NCI-H510A treated with DMSO at 0.1 percent for 48 hours (cell line): ENCODE measurements at places on chromosomes 2 and 18.

- no peak for DNase-seq
Measured at GRCh38 chr2:54371460-54372065, 84.6 kb upstream of the SPTBN1 start.

- DNase-seq, result no peak
Measured at GRCh38 chr2:114085992-114086391, 196.1 kb downstream of the ACTR3 start.

- no peak for DNase-seq
Measured at GRCh38 chr2:133365117-133365516, 203.1 kb downstream of the NCKAP5 start.

- DNase-seq, result no peak
Measured at GRCh38 chr2:43563679-43564078, 32.2 kb downstream of the THADA start.

GRCh38 chr2:59395119-59395518 lies 1154.0 kb upstream of the FANCL start:
- DNase-seq, result no peak

DNA sequence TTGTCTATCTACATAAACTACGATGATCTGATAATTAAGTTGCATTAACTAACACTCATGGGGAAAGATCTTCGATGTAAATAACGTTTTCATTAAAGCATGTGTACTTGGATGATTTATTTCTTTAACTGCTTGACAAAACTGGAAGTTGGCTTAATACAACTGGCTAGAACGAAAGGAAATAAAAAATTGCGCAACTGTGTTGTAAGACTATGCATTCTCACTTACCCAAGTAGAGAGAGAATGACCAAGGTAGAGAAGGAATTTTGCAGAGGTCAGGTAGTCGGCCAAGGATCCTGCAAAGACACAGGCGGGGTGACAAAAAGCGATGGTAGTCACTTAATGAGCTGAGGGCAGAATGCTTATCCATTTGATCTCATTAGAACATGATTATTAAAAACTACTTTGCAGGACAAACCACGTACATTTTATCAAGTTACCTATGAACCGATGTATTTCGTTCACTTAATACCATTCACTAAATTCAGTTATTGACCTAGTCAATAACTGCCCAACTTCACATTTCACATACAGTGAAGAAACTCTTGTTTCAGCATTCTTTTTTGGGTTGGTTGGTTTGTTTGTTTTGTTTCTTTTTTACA lies 900 bp downstream of the SLC40A1 start:
- DNase-seq, result no peak

DNA sequence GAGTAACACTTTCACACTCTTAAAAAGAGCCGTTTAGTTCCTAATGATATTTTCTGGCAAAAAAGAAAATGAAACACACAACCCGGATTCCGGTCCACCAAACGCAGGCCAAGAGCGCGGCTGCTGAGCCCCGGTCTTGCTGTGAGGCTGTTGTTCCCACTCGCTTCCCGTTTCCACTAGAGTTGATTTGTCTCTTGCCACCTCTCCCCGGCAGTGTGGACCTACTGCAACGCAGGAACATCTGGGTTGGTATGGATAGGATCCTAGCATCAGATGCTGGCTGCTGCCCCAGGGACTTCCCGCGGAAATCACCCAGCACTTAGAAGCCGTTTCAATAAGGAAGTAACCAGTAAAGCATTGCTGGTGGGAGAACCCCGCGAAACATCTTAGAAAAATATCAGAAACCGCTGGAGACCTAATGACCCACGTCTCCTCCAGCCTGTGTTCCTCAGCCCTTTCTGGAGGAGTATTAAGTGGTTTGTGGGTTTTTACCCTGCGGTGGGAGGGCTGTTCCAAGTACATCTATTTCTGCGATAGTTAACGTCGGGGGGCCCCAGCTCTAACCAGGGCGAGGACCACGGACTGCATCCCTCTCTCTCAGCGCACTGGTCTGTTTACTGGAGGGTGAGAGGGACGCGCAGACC lies 939 bp downstream of the DOCK10 start:
- no peak for DNase-seq

DNA sequence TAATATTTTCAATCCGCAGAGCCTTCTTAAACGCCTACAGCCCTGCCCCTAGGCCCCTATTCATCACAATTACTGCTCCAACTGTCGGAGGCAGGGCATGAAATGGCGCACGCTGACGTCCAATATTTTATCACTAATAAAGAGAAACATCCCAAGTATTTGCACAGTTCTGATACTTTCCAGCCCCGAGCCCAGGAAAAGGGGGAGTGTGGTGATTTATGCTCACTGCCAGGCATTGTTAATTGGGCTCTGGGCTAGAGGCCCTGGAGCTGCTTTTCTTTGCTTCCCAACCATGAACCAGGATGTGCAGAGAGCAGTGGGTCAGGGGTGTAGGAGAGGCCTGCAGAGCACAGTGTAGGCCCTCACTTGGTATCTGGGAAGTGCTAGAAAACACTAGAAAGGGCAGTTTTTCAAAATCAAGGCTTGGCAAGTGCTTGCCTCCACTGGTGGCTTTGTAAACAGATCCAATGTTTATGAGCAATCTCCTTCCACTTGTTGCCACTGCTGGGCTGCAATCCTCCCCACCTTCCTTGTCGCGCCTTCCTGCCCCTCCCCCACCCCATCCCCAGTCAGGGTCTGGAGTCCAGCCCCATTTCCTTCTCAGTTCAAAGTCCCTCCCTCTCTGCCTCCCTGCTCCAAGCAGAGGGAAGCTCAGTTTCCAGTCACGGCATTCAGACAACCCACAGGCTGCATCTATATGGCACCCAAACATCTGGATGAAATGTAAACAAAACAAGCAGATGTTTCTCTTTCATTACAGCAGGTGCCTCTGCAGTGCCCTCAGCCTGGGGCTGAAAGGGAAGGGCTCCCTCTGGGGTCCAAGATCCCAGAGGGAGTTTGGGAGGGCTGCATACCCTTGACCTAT lies 83.9 kb upstream of the PKDCC start:
- DNase-seq, result peak; percentile 44

- DNase-seq, result no peak
Measured at GRCh38 chr2:148545390-148546256, 98.9 kb upstream of the EPC2 start.

DNA sequence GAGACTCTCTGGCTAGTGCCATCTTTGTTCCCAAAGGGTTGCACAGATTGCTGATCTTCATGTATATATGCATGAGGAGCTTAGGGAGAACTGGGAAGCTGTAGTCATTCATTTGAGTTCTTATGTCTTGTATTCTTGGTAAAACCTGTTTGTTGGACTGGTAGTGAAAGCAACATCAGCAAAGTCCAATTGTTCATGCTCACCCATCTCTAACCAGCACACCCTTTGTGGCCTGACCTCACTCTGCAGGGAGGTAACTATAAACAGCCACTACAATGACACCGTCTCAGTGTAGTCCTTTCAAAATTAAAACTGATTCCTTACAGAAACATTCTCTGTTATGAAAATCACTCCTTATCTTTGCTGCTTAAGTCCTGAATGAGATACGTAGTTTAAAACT lies 13.9 kb upstream of the LMAN1 start:
- DNase-seq, result no peak

DNA sequence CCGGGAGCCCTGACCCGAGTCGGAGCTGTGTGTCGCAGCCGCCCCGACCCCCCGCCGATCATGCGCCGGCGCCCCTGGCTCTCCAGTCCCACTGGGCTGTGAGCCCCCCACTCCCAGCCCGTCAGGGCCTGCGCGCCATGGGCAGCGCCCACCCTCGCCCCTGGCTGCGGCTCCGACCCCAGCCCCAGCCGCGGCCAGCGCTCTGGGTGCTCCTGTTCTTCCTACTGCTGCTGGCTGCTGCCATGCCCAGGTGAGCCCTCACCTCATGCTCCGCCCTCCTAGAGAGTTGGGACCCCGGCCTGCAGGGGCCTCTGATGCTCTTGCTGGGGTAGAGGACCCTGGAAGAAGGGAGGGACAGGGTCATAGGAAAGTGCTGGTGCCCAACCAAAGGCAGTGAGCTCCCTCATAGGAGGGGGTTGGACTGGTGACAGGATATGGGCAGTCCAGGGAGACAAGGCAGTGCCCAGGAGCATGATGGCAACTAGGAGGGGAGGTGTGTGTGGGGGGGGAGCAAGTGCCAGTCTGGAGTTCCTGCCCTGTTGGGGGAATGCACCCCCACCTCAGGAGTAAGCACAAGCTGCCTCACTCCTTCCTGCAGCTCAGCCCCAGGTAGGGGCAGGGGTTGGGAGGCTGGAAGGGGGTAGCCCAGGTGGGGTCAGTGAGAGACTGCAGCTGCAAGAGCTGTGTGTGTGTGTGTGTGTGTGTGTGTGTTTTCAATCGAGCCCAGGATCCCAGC lies 375 bp downstream of the WNT10A start:
- no peak for DNase-seq

- no peak for DNase-seq
Measured at GRCh38 chr2:73339201-73339600, 45.9 kb upstream of the EGR4 start.

- no peak for DNase-seq
Measured at GRCh38 chr2:15293262-15293937, 267.7 kb downstream of the NBAS start.

- peak; percentile 98 for DNase-seq
Measured at GRCh38 chr2:134491771-134492441, 226.9 kb downstream of the TMEM163 start.

DNA sequence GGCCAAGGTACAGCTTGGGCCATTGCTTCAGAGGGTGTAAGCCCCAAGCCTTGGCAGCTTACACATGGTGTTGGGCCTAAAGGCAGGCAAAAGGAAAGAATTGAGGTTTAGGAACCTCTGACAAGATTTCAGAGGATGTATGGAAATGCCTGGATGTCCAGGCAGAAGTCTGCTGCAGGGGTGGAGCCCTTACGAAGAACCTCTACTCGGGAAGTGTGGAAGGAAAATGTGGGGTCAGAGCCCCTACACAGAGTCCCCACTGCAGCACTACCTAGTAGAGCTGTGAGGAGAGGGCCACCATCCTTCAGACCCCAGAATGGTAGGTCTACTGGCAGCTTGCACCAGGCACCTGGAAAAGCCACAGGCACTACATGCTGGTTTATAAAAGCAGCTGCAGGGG lies 124.2 kb downstream of the RPIA start:
- no peak for DNase-seq

GRCh38 chr2:144708626-144709025 lies 188.7 kb upstream of the ZEB2 start:
- DNase-seq, result no peak

DNA sequence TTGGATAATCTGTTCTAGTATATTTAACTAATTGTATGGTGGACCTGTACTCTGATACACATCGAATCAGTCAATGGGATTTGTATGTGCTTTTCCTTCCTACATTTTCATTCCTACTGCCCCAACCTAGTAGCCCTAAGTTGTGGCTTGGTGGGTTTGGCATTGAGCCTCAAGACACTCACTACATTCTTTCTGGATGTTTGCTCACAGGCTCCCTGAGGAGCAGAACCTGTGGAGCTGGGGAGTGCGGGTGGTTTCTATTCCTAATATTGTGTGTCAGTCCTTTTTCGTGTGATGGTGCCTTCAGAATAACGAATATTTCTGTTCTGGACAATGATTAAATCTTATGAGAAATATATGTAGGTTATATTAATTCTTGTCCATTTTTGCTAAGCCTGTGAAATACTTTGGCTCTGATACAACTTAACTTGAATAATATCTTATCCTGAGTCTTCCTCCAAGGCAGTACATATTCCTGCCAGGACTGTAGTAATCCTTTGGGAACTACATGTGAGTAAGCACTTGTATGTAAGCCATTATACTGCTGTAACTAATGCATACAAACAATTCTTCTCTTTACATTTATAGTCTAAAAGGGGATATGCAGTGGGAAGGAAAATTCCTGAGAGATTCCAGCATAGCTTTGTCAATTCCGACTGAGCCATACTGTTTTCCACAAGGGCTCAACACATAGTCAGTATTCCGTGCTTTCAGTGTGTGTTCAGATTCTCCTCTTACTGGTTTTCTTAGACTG lies 150.6 kb downstream of the AGPS start:
- DNase-seq, result no peak
